H9 (cell line): ENCODE measurements at places on chromosomes 5 and 9. TPM values are rescaled to one million over a fixed set of nuclear protein-coding genes. Genes with fewer than 3 reads are reported as not detected.

Gene BNIP1
- 8.0 and 8.8 TPM in 2 replicates for total RNA-seq

Gene ZNF483
- 46.8 and 48.1 TPM in 2 replicates for total RNA-seq

Gene GDF9
- 0.24 and 0.57 TPM in 2 replicates for total RNA-seq

Gene MELK
- total RNA-seq = 40.1 and 43.6 TPM in 2 replicates

Gene CBY3
- 0.50 and 1.6 TPM in 2 replicates for total RNA-seq

DNA sequence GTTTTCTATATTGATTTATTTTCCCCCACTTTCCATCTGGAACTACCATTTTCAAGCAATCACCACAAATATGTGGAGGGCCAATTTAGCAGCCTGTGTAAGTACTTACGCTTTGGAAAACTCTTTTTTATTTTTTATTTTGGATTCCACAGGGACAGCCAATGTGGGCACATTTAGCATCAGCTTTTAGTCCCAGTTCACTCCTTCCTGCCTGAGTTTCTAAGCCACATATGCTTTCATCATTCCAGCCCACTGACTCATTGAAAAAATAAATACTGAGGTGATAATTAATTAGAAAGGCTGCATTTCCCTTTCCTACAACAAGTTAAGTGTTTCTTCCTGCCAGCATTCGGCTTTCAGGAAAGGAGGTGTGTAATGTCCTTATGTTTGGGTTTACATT lies 76.8 kb downstream of the TMEM167A start:
- no peak for DNase-seq
- peaks cover 12% of the 10 kb centered on the region for H3K4me1 ChIP-seq
- no peaks in the 10 kb centered on the region for H3K36me3 ChIP-seq
- no peak overlapping the region for H3K27ac ChIP-seq
- H3K27me3 ChIP-seq = no peaks in the 10 kb centered on the region

GRCh38 chr5:172086194-172086975 lies 79.9 kb upstream of the FBXW11 start:
- DNase-seq = no peak
- H3K27me3 ChIP-seq = no peaks in the 10 kb centered on the region
- H3K27ac ChIP-seq = no peak overlapping the region
- no peak overlapping the region for H3K4me3 ChIP-seq
- no peaks in the 10 kb centered on the region for H3K4me1 ChIP-seq
- H3K36me3 ChIP-seq = peaks cover 6% of the 10 kb centered on the region; the same call in 1 of the 2 replicates

- DNase-seq = no peak
- peak overlapping the region; percentile 82 for H3K4me3 ChIP-seq
- peaks cover 23% of the 10 kb centered on the region for H3K27me3 ChIP-seq
- H3K4me1 ChIP-seq = 0 out of 2 replicates have a peak, but pooled peaks cover 2% of the 10 kb centered on the region
- no peaks in the 10 kb centered on the region for H3K36me3 ChIP-seq
- H3K27ac ChIP-seq = no peak overlapping the region
These were observed 973 bp downstream of the PLPPR1 start for GRCh38 chr9:101029315-101030085.

- no peak for DNase-seq
- no peak overlapping the region for H3K27ac ChIP-seq
- H3K4me3 ChIP-seq = no peak overlapping the region
- H3K36me3 ChIP-seq = peaks cover 3% of the 10 kb centered on the region; the same call in 2 of the 3 replicates
- peaks cover 6% of the 10 kb centered on the region for H3K4me1 ChIP-seq
These were observed 351 bp downstream of the TRIO start for GRCh38 chr5:14143546-14143840.

GRCh38 chr5:37835380-37835973 lies 4.4 kb downstream of the GDNF start:
- DNase-seq = no peak
- H3K27me3 ChIP-seq = peaks cover 63% of the 10 kb centered on the region
- peak overlapping the region; percentile 80 for H3K4me3 ChIP-seq
- H3K27ac ChIP-seq = no peak overlapping the region
- H3K4me1 ChIP-seq = peaks cover 5% of the 10 kb centered on the region; the same call in 1 of the 2 replicates

GRCh38 chr9:133914442-133915342 lies 77.4 kb downstream of the VAV2 start:
- H3K27ac ChIP-seq = no peak overlapping the region
- peaks cover 5% of the 10 kb centered on the region; the same call in 1 of the 2 replicates for H3K4me1 ChIP-seq
- H3K36me3 ChIP-seq = no peaks in the 10 kb centered on the region; the same call in 2 of the 3 replicates
- H3K27me3 ChIP-seq = no peaks in the 10 kb centered on the region

DNA sequence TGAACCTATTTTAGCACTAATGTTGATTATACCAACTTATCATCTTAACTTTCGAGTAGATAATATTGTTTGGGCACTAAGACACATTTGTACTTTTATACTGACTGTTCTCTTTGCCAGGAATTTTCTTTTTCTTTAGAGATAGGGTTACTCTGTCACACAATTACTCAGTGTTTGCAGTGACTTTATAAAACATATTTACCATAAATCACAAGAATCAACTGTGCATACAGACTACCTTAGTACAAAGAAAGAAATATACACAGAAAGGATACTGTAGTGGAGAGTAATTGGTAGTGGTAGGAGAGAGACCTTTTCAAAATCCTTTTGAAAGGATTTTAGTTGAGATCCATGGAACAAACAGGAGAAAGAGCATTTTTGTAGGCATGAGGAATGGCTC lies 40.3 kb downstream of the KIAA1958 start:
- no peak for DNase-seq
- no peaks in the 10 kb centered on the region; the same call in 1 of the 3 replicates for H3K36me3 ChIP-seq
- H3K27ac ChIP-seq = no peak overlapping the region
- H3K4me3 ChIP-seq = no peak overlapping the region

DNA sequence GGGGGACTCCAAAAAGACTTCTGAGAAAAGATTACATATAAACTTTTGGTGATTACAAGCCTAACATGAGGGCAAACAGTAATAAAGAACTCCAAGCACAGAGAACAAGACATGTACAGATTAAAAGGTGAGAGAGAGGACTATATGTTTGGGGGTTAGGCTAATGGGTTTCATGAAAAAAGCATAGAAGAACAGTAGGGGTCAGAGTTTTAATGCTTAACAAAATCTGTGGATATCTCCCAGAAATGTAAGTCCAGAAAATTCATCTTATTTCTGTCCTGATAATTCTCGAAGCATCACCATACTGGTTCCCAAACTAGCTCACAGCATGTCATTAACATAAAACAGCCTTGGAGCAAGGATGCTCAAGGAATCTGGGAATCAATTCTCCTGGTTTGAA lies 137.2 kb downstream of the ARRDC3 start:
- H3K4me3 ChIP-seq = no peak overlapping the region
- H3K36me3 ChIP-seq = peaks cover 8% of the 10 kb centered on the region; the same call in 1 of the 2 replicates
- no peaks in the 10 kb centered on the region for H3K27me3 ChIP-seq
- DNase-seq = no peak
- H3K4me1 ChIP-seq = no peaks in the 10 kb centered on the region

GRCh38 chr5:144108131-144108530 lies 62.3 kb downstream of the YIPF5 start:
- H3K27me3 ChIP-seq = no peaks in the 10 kb centered on the region
- no peak for DNase-seq
- no peak overlapping the region for H3K27ac ChIP-seq
- no peak overlapping the region for H3K4me3 ChIP-seq
